ENCODE measurements at places on chromosomes 11 and 22. TPM values are rescaled to one million over a fixed set of nuclear protein-coding genes. Genes with fewer than 3 reads are reported as not detected.

The SIPA1 gene
- 21.4 TPM for total RNA-seq

The TANGO2 gene
- total RNA-seq: 14.7 TPM

The OR6A2 gene
- not detected for total RNA-seq

The WT1 gene
- total RNA-seq: 5.9 TPM

The CAPN5 gene
- 9.1 TPM for total RNA-seq

The SYT7 gene
- 1.1 TPM for total RNA-seq

The KRTAP5-11 gene
- total RNA-seq: not detected

The DAGLA gene
- total RNA-seq: 5.5 TPM

The CYP2D6 gene
- total RNA-seq: 0.54 TPM

The C11orf16 gene
- total RNA-seq: not detected

The APOBEC3G gene
- not detected for total RNA-seq

The LARGE2 gene
- total RNA-seq: 2.9 TPM

The TMPRSS13 gene
- not detected for total RNA-seq

The CLCF1 gene
- 44.6 TPM for total RNA-seq

The GTF2H1 gene
- 36.8 TPM for total RNA-seq

The C11orf52 gene
- total RNA-seq: not detected

The SMC1B gene
- 0.02 TPM for total RNA-seq

The LAYN gene
- 5.0 TPM for total RNA-seq

The PDGFD gene
- total RNA-seq: 8.6 TPM

The TMEM223 gene
- total RNA-seq: 30.2 TPM

The TEX54 gene
- total RNA-seq: not detected

The SCGB1A1 gene
- total RNA-seq: not detected

The ARHGEF17 gene
- 10.9 TPM for total RNA-seq

The KCNQ1 gene
- total RNA-seq: 0.24 TPM

The MCHR1 gene
- total RNA-seq: not detected

The RIMBP3B gene
- total RNA-seq: 0.71 TPM

The CSF2RB gene
- total RNA-seq: not detected

The GSTT2 gene
- total RNA-seq: not detected

The TBC1D10A gene
- total RNA-seq: 12.4 TPM

The APOA1 gene
- total RNA-seq: 0.23 TPM

The CECR2 gene
- total RNA-seq: 0.12 TPM

The DHCR7 gene
- total RNA-seq: 52.7 TPM

The NTM gene
- total RNA-seq: not detected

The CCDC73 gene
- total RNA-seq: 0.05 TPM

The SAA4 gene
- not detected for total RNA-seq

The GLYAT gene
- not detected for total RNA-seq

The NXPE1 gene
- total RNA-seq: not detected

The PNPLA3 gene
- 0.69 TPM for total RNA-seq

Measured in A549 treated with CpdA at 1 μM for 4 hours (cell line).